Sigmoid colon (tissue), 7 donors: ENCODE measurements at places on chromosomes 1 and 21. TPM values are rescaled to one million over a fixed set of nuclear protein-coding genes. Genes with fewer than 3 reads are reported as not detected.

The HES3 gene
- polyA plus RNA-seq = not detected

The AMY2A gene
- polyA plus RNA-seq = not detected

The KLF18 gene
- polyA plus RNA-seq = under 0.01 TPM

The RGS4 gene
- polyA plus RNA-seq = not detected

The LYPD8 gene
- polyA plus RNA-seq = 176 TPM

The RXRG gene
- 0.82 TPM for polyA plus RNA-seq

The ACTL8 gene
- 0.63 TPM for polyA plus RNA-seq

The GBP3 gene
- 10.2 TPM for polyA plus RNA-seq

The PROK1 gene
- polyA plus RNA-seq = not detected

The LCE1D gene
- polyA plus RNA-seq = not detected

DNA sequence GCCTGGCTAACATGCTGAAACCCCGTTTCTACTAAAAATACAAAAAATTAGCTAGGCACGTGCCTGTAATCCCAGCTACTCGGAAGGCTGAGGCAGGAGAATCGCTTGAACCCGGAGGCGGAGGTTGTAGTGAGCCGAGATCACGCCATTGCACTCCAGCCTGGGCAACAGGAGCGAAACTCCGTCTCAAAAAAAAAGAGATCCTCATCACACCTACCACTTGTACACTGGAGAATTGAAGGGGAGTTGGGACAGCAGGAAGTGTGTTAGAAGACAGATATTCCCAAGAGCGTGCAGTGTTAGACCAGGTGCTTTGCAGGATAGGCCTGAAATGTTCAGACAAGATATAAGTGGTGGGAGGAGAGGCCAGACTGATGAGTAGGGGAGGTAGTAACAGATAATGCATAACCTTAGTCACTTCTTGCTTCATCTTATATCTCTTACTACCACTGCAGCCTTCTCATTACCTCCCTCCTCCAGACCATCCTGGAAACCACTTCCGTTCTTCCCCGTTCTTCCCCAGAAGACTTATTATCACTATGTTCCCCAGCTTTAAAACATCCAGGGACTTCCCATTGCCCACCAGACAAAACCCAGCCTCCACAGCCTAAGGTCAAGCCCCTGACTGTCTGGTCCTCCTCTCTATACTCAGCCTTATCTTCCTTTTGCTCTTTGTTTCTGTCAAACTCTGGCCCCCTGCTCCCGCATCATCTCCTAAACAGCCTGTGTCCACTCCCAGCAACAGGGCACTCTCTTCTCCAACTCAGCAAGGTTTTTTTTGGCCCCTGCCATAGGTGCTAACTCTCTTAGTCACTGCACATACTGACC, 21.3 kb downstream of the FAM20B start:
- H3K4me1 ChIP-seq = no peaks in the 10 kb centered on the region
- no peaks in the 10 kb centered on the region for H3K27me3 ChIP-seq
- H3K4me3 ChIP-seq = no peak overlapping the region
- no peaks in the 10 kb centered on the region for H3K36me3 ChIP-seq
- DNase-seq = no peak

DNA sequence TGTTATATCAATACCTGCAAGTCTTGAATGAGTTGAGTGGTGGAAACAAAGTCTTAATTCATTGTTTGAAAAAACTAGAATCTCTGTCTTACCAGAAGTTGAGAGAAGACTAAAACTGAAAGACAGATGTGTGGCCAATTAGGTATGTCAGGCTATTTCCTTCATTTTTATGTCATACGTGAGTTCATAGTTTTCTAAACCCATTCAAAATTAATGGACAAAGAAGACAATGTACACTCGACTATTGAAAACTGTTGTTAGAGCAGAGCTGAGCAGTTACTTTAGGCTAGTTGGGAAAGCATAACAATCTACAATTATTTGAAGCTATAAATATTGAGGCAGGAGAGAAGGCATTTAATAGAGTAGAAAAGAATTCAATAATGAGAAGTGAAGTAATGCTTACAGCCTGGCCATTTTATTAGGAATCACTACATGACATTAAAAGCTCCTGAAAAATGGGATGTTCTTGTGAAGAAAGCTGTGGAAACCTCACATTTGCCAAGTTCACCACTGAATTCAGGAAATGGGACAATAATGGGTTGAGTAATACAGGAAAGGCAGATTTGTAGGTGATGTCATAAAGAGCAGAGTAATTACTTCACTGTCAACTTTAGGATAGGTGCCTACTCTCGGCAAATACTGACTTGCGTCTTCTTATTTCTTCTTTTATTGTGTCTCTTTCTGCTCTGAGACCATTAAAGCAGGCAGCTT, 204.4 kb downstream of the PLA2G4A start:
- H3K36me3 ChIP-seq = no peaks in the 10 kb centered on the region
- no peak overlapping the region for H3K4me3 ChIP-seq
- no peaks in the 10 kb centered on the region for H3K4me1 ChIP-seq
- H3K27ac ChIP-seq = no peak overlapping the region
- DNase-seq = no peak

GRCh38 chr1:162990665-162991064, 78.5 kb upstream of the RGS4 start:
- no peak overlapping the region for H3K27ac ChIP-seq
- DNase-seq = no peak
- peaks cover 26% of the 10 kb centered on the region for H3K4me1 ChIP-seq
- H3K4me3 ChIP-seq = no peak overlapping the region
- no peaks in the 10 kb centered on the region for H3K36me3 ChIP-seq

GRCh38 chr21:33811167-33812010, 104.2 kb downstream of the ATP5PO start:
- DNase-seq = no peak
- no peak overlapping the region for H3K4me3 ChIP-seq
- peaks cover 13% of the 10 kb centered on the region for H3K4me1 ChIP-seq

DNA sequence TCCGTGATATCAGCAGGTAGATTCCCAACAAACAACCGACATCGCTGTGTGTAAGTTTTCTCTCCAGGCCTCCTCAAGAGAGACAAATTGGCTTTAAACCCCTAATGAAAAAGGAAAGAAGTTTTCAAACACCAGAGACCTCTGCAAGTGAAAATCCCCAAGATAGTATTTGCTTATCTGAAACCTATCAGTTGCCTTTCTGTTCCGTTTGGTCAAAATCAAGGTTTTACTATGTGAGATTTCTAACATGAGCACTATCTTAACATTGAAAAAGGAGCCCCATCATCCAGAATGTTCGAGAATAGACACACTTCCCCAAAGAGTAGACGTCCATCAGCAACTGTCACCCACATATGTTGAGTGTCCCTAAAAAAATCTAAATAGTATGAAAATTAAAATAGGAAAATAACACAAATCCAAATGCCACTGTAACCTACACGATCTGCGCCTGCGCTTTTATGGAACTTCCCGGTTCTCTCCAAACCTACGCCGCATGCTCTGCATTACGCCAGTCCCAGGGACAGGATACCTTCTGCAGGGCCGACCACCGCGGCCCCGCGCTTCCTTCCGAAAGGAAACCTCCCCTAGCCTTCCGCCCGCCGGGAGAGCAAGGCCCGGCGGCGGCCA, 1.4 kb downstream of the SFPQ start:
- H3K27me3 ChIP-seq = no peaks in the 10 kb centered on the region
- peak overlapping the region; percentile 98 for H3K27ac ChIP-seq
- H3K4me1 ChIP-seq = peaks cover 46% of the 10 kb centered on the region
- H3K36me3 ChIP-seq = peaks cover 40% of the 10 kb centered on the region

DNA sequence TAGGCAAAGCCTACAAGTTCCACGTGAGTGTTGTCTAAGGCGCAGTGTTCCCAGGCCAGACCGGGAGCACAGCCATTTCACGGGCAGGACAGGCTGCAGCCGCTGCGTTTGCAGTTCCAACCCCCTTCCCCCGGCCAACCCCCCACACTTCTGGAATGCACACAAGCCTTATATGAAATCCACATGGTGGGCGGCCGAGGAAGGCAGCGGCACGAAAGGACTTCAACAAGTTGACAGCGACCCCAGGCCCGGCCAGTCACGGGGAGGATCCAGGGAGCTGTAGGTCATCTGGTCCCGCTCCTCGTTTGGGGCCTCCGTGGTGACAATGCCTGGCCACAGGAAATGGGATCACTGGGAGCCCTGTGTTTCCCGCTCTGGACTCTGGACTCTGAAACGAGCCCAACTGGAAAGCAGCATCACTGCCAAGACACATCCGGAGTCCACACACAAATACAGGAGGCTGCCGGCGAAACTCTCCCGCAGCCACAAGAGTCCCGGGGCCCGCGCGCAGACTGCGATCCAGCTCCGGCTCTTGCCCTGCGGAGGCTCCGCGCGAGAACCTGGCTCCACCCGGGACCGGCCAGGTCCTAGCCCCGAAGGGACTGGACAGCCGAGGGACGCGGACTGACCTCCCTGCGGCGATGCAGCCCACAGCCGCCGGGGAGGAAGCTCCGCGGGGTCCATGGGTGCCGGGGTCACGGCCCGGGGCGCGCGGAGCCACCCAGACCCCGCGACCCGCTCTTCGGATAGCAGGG, 794 bp downstream of the NID1 start:
- no peaks in the 10 kb centered on the region for H3K36me3 ChIP-seq
- H3K27me3 ChIP-seq = no peaks in the 10 kb centered on the region
- H3K4me1 ChIP-seq = no peaks in the 10 kb centered on the region
- H3K27ac ChIP-seq = peak overlapping the region; percentile 99
- peak overlapping the region; percentile 91 for H3K4me3 ChIP-seq
- DNase-seq = peak; percentile 95

GRCh38 chr1:198387587-198387986, 152.9 kb downstream of the ATP6V1G3 start:
- no peak overlapping the region for H3K4me3 ChIP-seq
- H3K36me3 ChIP-seq = no peaks in the 10 kb centered on the region
- H3K4me1 ChIP-seq = no peaks in the 10 kb centered on the region
- H3K27ac ChIP-seq = no peak overlapping the region

DNA sequence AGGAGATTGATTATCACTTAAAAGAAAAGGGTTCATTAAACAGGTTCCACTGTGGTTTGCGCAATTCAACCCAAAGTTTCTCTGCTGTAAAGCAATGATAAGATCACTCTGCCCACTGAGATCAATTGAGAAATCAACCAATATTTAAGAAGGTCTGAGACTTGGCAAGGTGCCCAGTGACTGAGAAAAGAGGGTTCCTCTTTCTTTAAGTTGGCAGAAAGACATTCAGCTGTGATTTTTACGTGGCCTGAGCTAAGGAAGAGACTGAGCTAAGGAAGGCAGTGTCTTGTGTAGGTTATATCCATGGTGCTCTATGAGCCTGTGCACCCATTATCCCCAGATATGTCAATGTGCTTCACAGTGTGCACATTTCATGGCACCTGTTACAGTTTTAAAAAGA, 344.1 kb downstream of the DISC1 start:
- no peak overlapping the region for H3K4me3 ChIP-seq
- H3K4me1 ChIP-seq = no peaks in the 10 kb centered on the region
- no peaks in the 10 kb centered on the region for H3K36me3 ChIP-seq
- no peak overlapping the region for H3K27ac ChIP-seq
- no peak for DNase-seq
- no peaks in the 10 kb centered on the region for H3K27me3 ChIP-seq

- H3K4me1 ChIP-seq = no peaks in the 10 kb centered on the region
- no peak overlapping the region for H3K27ac ChIP-seq
- H3K4me3 ChIP-seq = no peak overlapping the region
- no peak for DNase-seq
- no peaks in the 10 kb centered on the region for H3K36me3 ChIP-seq
Observed at GRCh38 chr21:42162831-42163510, 56.0 kb upstream of the ABCG1 start.

GRCh38 chr1:14476170-14476955, 122.1 kb upstream of the KAZN start:
- H3K27ac ChIP-seq = no peak overlapping the region
- H3K4me1 ChIP-seq = no peaks in the 10 kb centered on the region
- no peak for DNase-seq
- no peaks in the 10 kb centered on the region for H3K27me3 ChIP-seq
- H3K36me3 ChIP-seq = no peaks in the 10 kb centered on the region

- H3K27me3 ChIP-seq = no peaks in the 10 kb centered on the region
- peak; percentile 50 for DNase-seq
- peaks cover 18% of the 10 kb centered on the region for H3K4me1 ChIP-seq
- H3K4me3 ChIP-seq = no peak overlapping the region
- H3K36me3 ChIP-seq = peaks cover 24% of the 10 kb centered on the region
Observed at GRCh38 chr1:53070621-53071020, 8.6 kb downstream of the PODN start.

GRCh38 chr1:28190337-28190979, 14.0 kb upstream of the PTAFR start:
- no peak overlapping the region for H3K27ac ChIP-seq
- H3K36me3 ChIP-seq = no peaks in the 10 kb centered on the region
- no peaks in the 10 kb centered on the region for H3K27me3 ChIP-seq
- H3K4me3 ChIP-seq = no peak overlapping the region
